DMS79 treated with DMSO at 0.1 percent for 48 hours (cell line): ENCODE measurements at places on chromosomes 1 and 21.

DNA sequence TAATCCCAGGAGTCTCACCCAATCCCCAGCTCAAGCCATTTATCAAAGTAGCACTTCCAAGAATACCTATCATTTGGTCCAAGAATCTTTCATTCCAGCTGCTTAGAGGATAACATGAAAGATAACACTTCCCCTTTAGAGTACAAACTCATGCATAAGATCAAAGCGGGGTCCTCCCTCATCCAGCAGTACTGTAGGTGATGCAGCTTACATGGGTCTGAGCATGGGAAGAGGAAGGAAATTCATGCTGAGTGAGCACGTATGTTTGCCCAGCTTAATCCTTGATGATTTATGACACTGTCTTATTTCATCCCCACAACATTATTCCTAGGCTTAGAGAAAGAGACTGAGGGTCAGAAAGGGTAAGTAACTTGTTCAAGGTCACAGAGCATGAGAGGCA, 167.1 kb upstream of the GJB5 start:
- no peak for DNase-seq

DNA sequence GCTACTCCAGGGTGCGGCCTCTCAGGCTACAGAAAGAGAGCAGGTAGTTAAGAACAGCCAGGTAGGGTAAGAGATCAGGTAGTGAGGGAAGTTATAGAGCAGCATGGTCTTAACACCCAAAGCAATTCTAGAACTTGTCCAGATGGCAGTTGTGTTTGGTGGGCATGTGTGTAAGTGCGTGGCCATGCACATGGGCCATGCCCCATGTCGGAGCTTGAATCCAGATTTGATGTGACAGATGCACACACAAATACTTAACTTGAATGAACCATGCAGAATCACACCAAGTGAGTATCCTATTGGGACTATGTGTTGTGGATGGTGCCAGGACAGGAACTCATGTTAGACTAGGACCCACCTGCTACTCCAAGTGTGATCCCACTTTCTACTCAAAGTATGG, 145.7 kb upstream of the HMGB4 start:
- no peak for DNase-seq

DNA sequence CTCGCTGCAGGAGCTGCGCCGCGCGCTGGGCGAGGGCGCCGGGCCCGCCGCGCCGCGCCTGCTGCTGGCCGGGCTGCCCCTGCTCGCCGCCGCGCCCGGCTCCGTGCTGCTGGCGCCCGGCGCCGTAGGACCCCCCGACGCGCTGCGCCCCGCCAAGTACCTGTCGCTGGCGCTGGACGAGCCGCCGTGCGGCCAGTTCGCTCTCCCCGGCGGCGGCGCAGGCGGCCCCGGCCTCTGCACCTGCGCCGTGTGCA, 730 bp downstream of the OLIG1 start:
- DNase-seq = no peak

DNA sequence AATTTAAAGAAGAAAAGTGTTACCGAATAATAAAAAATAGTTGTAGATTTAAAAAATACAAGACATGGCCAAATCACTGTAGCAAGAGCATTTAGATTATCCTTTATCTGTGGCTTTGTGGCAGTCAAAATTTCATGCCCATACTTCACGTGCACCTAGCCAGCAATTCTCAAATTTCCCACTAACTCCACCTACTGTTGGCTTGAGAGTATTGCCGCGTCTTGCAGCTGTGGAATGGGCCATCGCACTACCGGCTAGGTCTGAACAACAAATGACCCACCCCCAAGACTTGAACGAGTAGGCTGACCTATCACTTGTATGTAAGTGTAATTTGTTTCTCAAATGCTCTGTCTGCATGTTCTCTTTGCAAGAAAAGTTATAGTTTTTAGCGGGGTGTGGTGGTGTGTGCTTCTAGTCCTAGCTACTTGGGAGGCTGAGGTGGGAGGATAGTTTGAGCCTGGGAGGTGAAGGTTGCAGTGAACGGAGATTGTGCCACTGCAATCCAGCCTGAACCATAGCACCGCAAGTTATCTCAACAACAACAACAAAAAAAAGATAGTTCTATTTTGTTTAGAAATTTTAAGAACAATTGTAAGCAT, 4.1 kb downstream of the KRTAP13-4 start:
- DNase-seq = no peak

- DNase-seq = no peak
These were observed 96.0 kb downstream of the NOS1AP start for GRCh38 chr1:162165528-162165927.

- no peak for DNase-seq
These were observed 16.9 kb downstream of the SLC35A3 start for GRCh38 chr1:99986656-99987225.

DNA sequence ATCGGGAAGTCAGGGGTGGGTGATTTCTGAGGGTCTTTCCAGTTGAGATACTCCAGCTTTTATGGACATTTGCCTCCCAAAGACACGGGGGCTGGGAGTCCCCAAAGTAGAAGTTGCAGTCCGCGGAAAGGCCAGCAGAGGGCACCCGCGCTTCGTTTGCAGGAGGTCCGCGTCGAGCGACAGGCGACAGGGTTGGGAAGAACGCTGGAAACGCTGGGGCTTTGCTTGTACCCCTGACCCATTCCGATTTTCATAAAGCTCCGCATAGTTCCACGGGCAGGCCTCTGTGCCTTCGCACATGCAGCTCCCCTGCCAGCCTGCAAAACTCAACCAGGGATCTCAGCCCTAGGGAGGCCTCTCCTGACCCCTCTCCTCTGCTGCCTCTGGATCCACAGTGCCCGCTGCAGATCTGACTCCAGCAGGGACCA, 44.2 kb upstream of the LAPTM5 start:
- peak; percentile 87 for DNase-seq

DNA sequence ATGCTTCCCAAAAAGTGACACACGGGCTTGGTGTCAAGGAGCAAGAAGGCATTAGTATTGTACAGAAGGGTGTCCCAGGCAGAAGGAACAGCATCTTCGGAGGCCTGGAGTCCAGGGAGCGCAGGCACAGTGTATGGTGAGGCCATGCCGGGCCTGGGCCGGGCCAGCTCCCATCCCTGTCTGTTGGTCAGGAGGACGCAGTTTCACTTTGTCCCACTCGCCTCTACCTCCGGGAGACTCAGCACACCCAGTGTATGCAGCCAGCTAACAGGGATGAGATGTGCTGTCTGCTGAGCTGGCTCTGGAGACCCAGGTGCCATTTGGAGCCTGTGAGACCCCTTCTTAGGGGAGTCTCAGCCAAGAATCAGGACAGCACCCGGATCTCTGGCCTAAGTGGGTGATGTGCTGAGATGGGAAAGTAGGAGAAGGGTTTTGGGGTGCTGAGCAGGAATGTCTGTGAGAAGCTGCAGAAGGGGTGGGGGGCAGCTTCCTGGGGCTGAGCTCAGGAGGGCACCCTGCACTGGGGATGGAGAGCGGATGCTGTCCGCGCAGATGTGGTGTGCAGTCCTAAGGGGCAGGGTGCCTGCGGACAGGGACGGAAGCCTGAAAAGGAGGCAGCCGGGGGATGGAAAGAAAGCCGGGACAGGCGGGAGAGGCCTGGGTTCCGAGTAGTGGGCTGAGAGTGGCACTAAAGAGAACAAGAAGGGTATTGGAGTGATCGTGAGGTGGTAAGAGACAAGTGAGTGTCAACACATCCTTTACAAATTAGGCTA, 25.7 kb downstream of the DMRTB1 start:
- no peak for DNase-seq

GRCh38 chr1:4594286-4594991, 60.0 kb upstream of the AJAP1 start:
- DNase-seq = no peak

GRCh38 chr1:27868932-27869718, 3.2 kb upstream of the THEMIS2 start:
- no peak for DNase-seq

GRCh38 chr1:204493145-204493983, 1.2 kb downstream of the PIK3C2B start:
- DNase-seq = peak; percentile 86

GRCh38 chr1:21616372-21616771, 52.8 kb downstream of the RAP1GAP start:
- no peak for DNase-seq

DNA sequence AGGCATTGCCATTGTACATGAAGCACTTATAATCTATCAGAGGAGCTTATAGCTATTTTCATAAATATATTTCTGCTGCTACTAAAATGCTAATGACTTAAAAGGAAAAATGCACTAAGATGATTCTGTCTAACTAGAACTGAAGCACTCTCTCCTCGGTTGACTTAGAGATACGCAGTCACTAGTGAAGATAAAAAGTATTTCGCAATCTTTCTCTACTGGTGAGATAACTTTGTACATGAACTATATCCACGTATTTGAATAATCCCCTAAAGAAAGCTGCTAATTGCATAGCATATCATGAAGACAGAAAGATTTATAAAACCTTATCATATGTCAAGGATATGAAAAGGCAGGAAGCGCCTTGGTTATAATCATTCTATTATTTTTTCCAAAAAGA, 658.1 kb upstream of the PRMT6 start:
- DNase-seq = no peak

DNA sequence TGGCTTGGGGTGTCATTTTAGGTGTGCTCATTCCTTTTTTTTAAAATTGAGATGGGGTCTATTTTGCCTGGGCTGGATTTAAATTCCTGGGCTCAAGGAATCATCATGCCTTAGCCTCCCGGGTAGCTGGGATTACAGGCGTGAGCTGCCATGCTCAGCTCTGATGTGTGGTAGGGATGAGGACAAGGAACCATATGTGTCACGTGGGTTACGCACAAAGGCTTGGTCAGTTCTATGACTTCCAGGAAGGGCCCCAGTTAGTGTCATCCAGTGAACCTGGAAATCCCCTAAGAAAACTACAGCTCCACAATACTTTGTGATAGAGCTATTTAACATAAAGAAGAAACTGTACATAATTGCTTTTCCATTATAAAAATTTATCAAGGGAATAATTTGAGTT, 6.7 kb upstream of the METTL25B start:
- no peak for DNase-seq

GRCh38 chr1:29478879-29479278, 242.6 kb downstream of the PTPRU start:
- no peak for DNase-seq

DNA sequence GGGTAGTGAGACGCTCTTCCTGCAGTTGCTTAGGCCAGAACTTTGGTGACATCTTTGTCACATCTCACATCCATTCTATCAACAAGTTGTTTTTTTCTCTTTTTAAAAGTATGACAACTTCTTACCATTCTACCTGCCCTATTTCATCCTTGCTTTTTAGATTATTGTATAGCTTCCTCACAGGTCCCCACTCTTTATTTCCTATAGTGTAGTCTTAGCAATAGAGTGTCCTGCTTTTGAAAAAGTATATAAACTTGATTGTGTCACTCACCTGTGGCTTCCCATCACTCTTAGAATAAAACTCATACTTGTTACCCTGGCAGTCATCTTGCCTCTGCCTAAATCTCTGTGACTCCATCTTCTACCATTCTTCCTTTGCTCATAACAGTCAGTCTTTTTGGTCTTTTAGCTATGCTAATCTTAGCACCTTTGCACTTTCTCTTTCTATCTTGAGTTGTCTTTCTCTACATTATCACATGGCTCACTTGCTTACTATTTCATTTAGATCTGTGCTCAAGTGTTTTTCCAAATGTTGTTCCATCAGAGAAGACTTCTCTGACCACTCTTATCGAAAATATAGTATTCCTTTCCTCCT, 9.5 kb downstream of the CDC73 start:
- no peak for DNase-seq

DNA sequence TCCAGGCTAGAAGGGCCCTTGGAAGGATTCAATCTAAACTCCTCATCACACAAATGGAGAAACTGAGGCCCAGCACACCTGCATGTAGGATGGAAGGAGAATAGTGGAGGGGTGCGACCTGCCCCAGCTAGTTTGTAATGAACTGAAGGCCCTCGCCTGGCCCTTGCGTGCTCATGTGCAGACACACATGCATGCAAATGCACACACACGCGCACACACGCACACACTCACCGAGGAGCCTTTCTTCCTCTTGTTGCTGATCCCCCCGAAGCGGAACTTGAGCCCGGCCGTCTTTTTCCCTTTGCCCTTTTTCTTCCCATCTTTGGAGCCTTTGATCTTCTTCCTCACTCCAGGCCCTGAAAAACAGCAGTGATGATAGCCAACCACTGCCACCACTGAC, 27.9 kb downstream of the CHD5 start:
- DNase-seq = no peak

DNA sequence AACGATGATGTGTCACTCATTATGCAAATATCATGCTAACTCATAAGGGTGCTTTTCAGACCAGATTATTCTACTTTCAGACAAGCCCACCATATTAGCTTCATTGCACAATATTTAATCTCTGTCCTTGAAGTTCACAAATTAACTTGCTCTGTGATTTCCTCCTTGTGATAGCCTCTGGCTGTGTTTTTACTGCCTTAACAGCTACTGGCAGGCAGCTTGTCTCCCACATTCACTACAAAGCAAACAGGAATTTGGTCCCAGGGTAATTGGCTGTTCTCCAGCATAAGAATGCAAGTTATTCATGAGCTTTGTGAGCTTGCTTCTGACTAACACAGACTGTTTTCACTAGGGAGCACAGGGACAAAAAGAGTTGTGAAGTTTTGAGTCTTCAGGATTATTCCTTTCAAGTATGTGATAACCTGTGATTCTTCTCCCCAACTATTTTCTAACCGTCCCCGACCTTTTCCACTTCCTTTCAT, 87.9 kb upstream of the HMCN1 start:
- DNase-seq = no peak
